NCI-H460 (cell line): ENCODE measurements at places on chromosomes 2 and 18.

DNA sequence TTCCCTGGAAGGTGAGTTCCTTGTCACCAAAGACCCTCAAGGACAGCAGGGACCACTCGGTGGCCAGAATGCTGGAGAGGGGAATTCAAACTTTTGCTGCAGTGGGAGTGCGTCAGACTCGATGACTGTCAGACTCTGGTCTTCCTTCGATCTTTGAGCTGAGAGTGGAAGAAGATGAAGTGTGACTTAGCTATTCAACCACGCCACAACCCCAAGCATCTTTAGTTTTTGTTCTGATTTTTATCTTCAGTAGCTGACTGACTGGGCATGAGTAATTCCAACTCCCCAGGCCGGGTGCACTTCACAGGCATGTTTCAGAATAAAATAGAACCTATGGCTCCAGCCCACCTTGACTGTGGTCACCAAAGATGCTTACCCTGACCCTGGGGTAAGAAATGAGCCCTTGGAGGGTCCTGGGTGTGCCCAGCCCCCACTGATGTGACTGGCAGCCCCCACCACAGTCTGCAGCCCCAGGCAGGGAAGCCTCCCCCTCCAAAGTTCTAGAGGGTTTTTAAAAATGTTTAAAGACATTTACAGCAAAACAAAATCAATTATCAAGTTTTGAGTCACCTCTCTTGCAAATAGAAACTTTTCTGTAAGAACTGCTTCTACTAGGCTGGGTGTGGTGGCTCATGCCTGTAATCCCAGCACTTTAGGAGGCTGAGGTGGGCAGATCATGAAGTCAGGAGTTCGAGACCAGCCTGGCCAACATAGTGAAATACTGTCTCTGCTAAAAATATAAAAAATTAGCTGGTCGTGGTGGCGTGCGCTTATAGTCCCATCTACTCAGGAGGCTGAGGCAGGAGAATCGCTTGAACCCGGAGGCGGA is 24.9 kb upstream of the YWHAQ start:
- no peak for DNase-seq

GRCh38 chr18:5093902-5094301 is 103.2 kb downstream of the AKAIN1 start:
- no peak for DNase-seq

DNA sequence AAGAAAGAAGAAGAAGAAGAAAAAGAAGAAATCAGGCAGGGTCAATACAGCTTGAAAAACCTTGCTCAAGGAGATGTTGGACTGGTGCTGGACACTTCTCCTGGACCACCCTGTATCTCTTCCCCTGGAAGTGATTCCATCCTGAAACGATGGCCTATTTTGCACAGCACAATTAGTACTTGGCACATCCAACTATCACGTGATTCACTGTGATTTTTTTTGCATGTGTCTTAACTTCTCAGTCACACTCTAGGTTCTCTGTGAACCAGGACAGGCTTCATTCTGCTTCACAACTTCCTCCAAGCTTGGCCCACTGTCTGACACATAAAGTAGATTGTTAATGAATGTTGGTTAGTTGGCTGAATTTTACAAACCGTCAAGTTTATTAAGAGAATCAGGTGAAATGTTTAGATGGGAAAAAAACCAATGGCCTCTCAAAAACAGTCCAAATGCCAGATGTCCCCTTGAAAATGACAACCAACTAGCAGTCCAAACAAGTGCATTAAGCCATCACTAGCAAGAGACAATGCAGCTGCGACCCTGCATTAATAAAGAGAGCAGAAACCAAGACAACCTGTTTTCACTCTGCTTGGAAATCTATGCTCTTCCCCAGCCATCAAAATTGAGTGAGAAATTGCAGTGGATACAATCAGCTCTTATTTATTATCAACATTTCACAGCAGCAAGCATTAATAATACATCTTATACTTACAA is 300.0 kb upstream of the CHAC2 start:
- no peak for DNase-seq

GRCh38 chr2:191206613-191207471 is 38.4 kb upstream of the MYO1B start:
- DNase-seq, result no peak

DNA sequence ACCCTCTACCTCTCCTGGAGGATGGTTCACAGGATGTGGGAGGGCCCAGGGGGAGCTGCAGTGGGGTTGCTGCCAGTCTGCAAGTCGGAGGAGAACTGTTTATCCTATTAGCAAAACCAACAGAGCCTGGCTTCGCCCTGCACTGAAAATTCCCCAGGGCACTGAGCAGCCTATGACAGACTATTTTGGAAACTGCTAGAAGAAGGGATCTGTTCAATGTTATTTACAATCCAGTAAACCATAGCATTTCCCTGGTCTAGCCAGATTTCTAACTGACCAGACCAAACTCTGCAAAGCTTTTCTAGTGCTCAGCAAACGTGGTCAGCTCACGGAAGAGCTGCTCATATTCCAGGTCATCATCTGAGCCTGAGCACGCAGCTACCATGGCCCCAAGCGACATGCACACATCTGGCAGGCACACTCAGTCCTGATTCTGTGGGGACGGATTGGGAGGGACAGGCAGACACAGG is 64.8 kb upstream of the PID1 start:
- no peak for DNase-seq

- DNase-seq, result no peak
Measured at GRCh38 chr2:100964681-100965169, 37.4 kb upstream of the RPL31 start.

GRCh38 chr2:137316075-137316474 is 550.7 kb downstream of the THSD7B start:
- DNase-seq, result no peak

DNA sequence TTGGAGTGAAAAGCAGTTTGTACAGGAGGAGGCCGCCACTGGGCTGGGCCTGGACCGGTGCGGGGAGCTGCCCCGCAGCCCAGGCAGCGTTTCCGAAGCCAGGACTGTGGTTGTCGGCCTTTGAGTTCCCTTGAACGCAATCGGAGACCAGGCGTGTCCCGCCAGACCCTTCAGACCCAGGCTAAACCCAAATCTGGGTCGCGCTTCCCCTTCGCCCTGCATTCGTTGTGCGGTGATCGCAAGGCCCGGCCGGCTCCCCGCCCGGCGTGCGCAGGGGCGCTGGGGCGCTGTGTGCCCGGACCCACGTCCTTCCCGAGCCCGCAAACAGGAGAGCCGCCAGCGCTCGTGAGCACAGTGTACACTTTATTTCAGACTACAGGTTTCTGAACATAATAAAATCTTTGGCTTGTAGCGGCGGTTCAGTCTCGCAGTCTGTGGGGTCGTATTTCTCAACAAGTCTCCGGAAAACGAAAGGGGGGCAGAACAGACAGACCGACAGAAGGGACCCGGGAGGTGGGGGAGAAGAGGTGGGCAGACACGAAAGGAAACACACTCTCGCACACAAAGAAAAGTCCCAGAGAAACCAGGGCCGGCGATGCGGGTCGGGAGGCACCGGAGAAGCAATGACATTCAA is 5.5 kb downstream of the EN1 start:
- no peak for DNase-seq

DNA sequence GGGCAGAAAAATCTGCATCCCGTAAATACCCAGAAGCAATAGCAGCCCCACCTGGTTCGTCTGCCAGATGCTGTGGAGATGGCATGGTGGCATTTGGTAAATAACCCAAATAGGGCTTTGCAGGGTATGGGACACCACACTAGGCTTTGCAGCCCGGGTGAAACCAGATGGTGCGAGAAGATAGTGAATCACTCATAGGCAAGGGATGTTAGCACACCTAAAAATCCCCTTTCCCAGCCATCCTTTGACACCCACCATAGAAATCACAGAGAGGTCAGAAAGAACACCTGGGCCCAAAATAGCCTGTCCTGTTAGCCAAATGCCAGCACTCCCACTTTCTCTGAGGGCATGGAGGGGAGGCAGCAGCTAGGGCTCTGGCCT is 47.6 kb downstream of the BCL11A start:
- DNase-seq, result no peak

- DNase-seq, result no peak
Measured at GRCh38 chr2:181163139-181163538, 182.7 kb downstream of the UBE2E3 start.

DNA sequence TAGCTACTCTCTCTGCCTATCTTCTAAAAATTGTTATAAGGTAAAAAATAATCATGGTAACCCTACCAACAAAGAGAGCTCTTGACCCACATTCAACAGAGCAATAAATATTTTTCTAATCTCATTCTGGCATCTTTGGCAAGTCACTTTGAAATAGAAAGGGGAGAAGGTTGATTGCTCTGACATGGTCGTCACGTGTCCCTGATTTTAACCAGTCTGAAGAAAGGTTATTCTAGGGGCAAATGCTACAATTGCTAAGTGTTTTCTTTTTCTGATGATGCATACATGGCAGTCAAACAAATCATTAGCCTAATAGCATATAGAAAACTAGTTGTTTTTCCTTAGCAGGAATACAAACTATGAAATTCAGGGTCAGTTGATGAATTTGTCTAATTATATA is 153.3 kb upstream of the MAP3K20 start:
- no peak for DNase-seq

- DNase-seq, result no peak
Measured at GRCh38 chr18:71431171-71431570, 1113.0 kb downstream of the CBLN2 start.

GRCh38 chr18:34977838-34978532 is 63.2 kb upstream of the MAPRE2 start:
- no peak for DNase-seq

GRCh38 chr2:50752237-50752636 is 279.7 kb downstream of the NRXN1 start:
- DNase-seq, result no peak

GRCh38 chr18:23998018-23998417 is 16.5 kb upstream of the TTC39C start:
- no peak for DNase-seq

GRCh38 chr18:39260565-39260964 is 1695.0 kb upstream of the CELF4 start:
- DNase-seq, result no peak

DNA sequence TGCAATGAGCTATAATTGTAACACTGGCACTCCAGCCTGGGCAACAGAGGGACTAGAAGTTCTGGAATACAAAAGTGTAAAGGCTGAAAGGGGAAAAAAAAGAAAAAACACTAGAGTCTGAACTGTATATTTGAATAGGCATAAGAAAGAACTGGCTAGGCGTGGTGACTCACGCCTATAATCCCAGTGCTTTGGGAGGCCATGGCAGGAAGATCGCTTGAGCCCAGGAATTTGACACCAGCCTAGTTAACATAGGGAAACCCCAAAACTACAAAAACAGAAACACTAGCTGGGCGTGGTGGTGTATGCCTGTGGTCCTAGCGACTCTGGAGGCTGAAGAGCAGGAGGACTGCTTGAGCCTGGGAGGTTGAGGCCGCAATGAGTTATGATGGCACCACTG is 70.6 kb downstream of the SAP130 start:
- DNase-seq, result no peak

DNA sequence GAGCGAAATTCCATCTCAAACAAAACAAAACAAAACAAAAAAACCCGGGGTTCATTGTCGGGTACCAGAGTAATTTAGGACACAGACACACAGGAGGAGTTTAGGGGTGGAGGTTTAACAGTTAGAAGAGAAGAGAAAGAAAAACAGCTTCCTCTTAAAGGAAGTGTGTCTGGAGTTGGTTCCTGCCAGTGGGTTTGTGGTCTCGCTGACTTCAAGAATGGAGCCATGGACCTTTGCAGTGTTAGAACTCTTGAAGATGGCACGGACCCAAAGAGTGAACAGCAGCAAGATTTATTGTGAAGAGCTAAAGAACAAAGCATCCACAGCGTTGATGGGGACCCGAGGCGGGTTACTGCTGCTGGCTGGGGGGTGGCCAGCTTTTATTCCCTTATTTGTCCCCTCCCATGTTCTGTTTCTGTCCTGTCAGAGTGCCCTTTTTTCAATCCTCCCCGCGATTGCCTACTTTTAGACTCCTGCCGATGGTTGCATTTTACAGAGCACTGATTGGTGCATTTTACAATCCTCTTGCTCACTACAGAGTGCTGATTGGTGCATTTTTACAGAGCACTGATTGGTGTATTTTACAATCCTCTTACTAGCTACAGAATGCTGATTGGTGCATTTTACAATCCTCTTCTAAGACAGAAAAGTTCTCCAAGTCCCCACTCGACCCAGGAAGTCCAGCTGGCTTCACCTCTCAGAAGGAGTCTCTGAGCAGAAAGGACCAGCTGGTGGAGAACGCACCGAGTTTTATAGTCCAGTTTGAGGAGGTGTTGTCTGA is 28.7 kb upstream of the ATP8B1 start:
- DNase-seq, result no peak

DNA sequence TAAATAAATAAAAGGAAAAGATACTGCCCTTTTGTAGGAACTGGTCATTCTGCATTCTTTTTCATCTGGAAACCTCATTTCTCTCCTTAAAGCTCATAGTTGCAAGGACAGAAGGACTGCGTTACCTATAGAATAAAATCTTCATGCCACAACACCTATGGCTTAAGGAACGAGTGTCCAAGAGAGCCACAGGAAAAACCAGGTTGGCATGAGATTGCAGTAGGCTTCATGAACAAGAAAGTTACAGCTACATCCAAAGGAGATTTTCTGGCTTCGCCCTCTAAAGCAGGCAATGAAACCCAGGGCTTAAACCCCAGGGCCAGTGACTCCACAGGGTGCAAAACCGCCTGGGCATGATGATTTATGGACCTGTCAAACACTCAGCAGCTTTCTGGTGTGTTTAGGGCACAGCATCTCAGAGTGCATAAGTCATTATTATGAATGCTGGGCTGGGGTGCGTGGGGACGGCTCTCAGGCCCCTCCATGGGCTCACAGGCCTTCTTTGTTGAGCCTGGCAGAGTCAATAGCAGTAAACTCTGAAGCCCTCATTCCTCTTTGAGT is 30.7 kb upstream of the PIEZO2 start:
- no peak for DNase-seq

DNA sequence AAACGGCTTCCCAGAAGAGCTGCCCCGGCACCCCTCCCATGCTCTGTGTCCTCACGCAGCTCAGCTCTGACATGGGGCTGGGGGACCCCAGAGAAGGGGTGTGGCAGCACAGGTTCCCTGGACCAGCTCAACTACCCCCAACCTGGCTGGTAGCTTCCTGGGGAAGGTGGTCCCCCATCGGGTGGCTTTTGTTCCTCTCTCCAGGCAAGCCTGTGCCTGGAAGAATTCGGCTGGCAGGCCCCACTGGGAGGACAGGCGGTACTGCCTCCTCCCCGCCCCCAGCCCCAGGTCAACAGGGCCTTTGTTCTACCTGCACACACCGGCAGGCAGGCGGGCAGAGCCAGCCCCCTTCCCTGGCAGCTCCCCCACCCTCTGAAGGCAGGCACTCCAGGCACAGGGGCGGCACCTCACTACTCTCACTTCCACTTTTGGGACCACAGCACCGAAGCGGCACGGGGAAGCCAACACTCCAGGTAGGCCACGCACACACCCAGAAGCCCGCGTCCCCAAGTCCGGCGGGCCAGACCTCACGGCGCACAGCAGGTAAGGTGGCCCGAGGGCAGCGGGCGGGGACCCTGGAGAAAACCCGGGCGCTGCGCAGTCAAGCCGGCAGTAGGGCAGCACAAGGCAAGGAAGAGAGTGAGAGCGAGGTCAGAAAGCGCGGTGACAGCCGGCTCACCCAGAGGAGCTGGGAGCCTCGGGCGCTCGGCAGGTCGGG is 1.3 kb downstream of the HS6ST1 start:
- no peak for DNase-seq

GRCh38 chr2:102932501-102932900 is 170.7 kb downstream of the TMEM182 start:
- DNase-seq, result no peak
